ENCODE measurements at places on chromosomes 2 and 18.

- DNase-seq, result no peak
Measured at GRCh38 chr2:181140414-181140813, 160.0 kb downstream of the UBE2E3 start.

DNA sequence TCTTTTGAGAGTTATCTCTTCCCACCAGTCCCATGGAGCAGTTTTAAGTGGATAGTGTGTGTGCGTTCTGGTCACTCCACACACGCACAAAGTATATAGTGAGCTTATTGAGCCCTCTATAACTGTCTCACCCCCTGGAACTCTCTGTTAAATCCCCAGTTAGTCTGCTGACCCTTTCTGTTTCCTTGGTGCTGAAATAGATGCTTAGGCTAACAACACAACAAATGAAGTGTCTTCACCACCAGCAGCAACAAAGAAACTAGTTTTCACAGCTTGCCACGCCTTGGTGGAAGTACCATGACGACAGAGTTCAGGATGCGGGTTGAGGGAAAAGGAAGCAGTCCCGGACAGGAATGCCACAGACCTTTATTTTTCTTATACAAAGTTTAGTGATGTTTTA, 203.5 kb upstream of the TMEFF2 start:
- DNase-seq, result no peak

DNA sequence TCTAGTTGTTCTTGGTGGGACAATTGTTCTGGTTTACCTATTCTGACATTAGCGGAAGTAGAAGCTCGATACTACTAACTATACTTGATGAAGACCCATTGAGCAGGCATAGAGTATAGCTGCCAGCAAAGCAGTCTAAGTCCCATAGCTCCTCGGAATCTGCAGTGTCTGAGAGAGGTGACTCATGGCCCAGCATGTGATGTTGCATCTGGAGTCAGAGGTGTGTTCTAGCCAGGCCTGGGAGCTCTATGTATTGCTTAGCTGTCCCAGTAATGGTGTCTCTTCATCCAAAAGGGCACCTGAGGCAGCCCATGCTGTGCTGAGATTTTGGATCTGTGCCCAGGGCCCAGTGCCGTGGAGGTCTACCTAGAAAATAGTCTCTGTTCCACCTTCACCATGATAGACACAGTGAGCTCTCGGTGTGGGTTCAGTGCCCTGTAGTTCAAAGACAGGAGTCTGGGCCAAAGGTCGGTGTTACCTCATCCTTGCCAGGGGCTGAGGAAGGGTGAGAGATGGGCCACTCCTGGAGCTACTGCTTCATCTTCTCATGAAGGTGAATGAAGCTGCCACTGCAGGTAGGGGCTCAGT, 47.3 kb downstream of the MEX3C start:
- DNase-seq, result no peak

- no peak for DNase-seq
Measured at GRCh38 chr18:68916734-68917133, 118.9 kb downstream of the CCDC102B start.

DNA sequence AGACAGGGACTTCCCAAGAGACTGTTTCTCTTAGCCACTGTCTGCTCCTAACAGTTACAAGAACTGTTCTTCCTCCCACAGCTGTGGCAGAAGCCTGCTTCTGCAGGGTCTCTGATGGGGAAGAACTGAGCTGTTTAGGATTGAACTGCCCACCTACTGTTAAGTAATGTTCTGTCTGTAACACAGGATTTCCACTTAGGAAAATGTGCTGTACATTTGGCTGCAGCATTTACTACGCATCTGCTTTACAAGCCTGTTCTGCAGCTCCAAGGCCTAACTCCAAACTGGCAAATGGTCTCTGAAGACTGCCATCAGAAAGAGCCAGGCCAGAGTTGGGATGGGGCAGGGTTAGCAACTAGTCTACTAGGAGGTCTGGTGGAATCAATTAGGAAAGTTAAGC, 87.8 kb upstream of the UPP2 start:
- DNase-seq, result no peak

DNA sequence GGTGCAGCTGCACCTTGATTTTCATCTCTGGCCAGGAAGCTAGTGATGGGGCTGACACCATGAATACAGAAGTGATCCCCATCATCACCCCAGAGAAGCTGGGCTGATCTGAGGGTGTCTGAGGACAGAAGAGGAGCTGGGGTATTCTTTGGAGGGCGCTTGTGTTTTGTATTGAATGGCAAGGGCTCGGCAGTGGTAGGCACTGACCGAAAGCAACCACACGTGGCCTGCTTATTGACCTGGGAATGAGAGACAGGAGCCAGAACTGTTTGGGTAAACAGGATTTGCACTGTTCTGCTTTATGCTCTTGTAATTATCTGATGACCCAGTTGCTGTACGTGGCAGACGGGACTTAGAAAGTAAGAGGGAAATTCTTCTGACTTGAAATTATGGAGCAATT, 62.6 kb upstream of the RPL31 start:
- DNase-seq, result no peak

GRCh38 chr2:155708071-155708470, 624.5 kb downstream of the NR4A2 start:
- DNase-seq, result no peak

DNA sequence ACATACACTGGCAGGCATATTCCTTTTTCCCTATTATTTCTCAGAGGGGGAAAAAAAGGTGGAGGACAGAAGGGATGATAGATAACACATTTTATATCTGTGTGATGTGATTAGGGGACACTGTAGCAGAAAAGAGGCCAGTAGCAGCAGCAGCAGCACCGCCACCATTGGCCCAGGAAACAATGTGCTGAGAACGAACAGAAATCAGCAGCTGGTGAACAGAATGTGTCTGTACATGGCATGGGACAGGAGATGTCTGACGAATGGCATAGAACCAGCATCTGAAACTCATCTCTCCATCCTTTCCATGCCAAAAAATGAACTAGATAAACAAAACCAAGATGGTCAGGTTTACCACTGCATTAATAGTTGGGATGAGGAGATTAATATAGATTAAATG, 936.1 kb upstream of the ACVR2A start:
- DNase-seq, result no peak

- DNase-seq, result no peak
Measured at GRCh38 chr2:142716463-142717242, 160.8 kb upstream of the KYNU start.

- DNase-seq, result no peak
Measured at GRCh38 chr18:55983433-55983832, 395.4 kb upstream of the TCF4 start.

DNA sequence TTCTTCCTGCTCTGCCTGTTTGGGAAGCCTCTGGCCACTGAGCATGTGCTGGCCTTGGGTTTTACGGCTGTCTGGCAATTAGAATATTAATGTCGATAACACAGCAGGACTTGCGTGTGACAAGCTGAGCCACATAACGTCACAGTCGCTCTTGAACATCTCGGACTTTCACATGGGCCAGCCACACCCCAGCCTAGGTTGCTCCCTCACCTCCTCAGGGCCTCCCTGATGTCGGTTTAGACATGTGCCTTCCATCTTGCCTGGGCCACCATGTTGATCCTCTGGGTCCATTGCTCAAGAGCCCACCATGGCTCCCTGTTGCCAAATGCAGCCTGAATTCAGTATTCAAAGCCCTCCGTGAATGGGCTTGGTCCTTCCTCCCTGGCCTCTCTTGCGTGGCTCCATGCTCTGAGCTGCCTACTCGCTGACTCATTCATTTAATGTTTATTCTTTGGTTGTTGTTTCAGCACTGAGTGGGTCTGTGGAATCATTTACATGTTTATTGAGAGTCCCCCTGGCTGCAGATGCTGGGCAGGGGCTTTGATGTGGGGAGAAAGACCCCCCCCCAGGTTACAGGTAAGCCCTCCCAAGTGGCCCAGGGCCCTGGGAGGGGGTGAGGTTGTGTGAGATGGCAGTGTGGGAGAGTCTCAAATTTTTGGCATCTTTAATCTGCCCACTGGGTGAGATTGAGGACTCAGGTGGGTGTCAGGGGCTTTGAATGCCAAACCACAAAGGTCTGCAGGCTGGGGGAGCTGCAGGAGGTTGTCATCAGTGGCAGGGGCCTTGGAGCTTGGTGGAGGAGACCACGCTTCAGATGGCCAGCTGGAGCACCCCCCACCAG, 62.0 kb downstream of the ODC1 start:
- no peak for DNase-seq

DNA sequence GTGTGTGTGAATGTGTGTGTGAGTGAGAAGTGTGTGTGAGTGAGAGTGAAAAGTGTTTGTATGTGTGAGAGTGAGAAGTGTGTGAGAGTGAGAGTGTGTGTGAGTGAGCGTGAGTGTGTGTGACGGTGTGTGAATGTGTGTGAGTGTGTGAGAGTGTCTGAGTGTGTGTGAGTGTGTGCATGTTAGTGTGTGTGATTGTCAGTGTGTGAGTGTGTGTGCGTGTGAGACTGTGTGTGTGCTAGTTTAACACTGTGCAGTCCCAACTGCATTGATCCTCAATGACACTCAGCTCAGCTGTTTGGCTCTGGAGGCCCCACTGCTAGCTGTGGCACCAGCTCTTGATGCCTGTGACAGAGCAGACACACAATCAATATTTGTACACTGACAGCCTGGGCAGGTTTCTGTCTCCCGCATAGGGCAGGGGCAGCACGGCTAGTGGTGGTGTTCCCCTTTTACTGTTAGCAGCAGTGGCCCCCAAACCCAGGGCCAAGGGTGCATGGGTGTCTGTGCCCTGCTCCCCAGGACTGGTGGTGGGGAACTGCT, 135.0 kb downstream of the INHBB start:
- no peak for DNase-seq

DNA sequence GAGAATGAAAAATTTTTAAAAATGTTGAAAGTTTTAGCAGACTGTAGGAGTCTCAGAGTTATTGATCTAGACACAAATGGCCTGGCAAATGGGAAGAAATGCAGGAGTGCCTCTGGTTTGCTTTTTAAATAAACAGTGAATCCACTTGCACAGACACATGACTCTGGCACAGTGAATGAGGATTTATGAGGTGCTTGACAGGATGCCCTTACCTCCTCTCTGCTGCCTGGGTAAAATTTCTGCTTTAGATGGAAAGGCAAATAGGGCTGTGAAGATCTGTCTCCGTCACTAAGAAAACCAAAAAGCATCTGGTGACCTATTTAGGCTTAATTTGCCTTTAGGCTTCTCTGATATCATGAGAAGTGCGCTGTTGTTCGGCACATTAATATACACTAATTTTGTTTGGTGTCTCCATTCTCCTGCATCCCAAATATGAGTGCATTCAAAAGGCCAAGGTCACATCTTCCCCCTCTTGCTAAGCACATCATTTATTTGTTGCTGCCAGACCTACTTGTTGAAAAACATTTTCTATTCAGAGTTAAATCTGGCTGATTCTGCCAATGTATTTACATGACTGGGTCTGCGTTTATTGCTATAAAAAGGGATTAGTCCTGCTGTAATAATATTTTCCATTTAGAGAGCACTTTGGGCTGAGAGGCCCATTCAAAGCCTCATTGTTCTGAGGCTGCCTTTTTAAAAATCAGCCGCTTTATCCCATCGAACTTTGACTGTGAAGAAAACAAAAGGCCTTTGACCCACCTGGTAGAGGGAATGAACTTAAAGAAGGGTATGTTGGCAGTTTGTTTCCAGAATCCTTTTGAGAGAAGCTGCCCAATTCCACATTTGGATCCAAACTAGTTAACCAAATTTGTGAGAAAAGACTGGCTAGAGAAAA, 94.9 kb downstream of the RNF152 start:
- DNase-seq, result no peak

GRCh38 chr2:20572221-20572620, 78.7 kb downstream of the HS1BP3 start:
- DNase-seq, result no peak

DNA sequence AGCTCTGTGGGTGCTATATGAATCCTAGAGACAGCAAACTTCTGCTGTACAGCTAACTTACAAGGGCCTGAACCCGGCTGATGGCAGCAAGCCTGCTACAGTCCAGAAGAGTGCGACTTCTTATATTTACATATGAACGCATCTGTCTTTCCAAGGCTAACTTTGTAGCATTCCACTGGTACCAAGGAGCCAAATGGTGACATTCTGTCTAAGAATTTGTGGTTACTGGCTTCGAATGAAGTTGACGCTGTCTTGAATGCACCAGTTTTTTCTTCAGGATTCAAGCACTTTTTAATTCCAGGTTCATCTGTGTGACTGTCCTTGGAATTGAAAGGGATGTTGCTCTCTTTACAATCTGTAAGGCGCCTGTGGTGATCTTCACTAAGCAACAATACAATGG, 42.4 kb downstream of the THUMPD2 start:
- DNase-seq, result no peak

DNA sequence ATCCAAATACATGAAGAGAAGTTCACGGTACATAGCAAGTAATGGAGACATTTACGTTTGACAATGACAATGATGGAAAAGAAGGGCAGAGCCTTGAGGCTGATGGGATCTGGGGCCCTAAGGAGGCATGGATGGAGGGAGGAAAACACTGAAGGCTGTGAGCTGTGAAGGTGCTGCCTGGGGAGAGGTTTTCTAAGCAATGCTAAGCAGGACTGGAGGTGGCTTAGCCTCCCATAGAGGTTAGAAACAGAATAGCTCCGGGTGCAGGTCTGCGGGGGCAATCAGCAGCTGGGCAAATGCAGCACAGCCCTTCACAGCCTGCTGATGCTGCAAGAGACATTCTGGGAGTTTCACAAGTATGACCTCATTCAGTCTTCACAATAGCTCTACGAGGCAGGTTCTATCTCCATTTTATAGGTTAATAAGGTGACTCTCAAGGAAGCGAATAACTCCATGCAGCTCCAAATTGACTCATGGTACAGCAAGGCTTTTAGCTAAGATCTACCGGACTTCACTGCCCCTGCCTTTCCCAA, 65.3 kb downstream of the MYT1L start:
- no peak for DNase-seq

DNA sequence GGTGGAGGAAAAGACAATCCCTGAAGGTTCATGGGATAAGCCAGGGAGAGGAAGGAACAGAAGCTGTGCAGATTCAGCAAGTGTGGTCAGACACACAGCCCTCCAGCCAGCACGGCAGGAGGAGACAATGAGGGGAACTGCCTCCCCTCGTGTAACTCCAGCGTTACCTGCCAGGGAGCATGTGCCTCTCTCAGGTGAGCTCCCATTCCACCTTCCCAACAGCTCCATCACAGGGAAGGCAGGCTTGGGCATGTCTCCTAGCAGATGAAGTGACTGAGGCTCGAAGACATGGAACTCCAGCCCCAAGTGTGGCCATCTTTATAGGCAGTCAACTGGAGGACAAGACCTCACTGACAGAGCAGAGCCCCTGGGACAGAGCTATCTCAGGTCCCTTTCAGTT, 47.4 kb downstream of the ZBTB7C start:
- no peak for DNase-seq

DNA sequence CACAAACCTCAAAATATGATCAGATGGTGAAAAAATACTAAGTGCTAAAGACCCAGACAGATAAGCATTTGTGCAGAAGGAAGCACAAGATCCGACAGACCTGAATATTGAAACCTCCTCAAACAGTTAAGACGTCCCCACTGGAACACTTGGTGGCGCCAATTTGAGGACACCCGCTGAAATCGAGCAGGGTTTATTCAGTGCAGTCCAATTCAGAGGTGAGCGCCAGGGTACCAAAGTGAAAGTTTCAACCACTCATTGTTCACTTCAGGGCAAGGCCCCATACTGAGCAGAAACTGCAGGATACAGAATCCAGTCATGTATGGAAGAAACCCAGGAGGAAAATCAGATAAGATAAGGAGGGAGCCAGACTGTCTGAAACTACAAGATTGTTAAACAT, 417.6 kb downstream of the LRRTM4 start:
- DNase-seq, result no peak
